ENCODE measurements at places on chromosomes 6 and 20.

DNA sequence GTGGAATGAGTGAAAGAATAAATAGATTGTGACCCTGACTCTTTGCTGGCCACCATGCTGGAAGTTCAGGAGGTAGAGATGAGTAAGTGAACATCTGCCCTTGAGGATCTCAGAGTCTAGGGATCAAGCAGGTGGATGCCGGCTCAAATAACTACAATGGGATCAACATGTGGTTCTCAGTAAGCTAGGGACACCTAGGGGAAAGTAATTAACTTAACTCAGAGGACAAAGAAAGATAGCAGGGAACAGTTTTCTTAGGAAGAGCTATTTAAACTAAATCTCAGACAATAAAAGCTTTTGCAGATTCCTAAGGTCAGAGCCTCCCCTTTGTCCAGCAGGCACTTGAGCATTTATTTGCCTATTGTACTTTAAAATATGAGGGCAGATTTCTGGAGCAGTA lies 29.1 kb downstream of the SLC13A3 start:
- no peak for DNase-seq

DNA sequence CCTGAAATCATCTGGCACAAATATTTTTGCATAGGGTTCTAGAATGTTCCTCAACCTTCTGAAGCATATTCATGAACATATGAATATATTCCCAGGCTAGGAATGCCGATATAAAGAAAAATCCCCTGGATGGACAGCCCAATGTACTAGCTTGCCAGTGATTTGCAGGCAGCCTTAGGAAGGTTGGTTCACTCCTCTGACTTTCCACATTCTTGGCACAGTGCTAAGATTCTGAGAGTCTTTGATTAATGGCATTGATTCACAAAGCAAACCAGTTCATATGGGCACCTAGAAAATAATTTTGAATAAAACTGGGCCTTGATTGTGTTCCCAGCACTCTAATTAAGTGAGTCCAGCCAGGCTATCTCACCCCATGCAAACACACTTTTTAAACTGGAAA lies 56.9 kb upstream of the ENPP4 start:
- no peak for DNase-seq

- no peak for DNase-seq
Measured at GRCh38 chr6:156925718-156926607, 148.8 kb downstream of the ARID1B start.

DNA sequence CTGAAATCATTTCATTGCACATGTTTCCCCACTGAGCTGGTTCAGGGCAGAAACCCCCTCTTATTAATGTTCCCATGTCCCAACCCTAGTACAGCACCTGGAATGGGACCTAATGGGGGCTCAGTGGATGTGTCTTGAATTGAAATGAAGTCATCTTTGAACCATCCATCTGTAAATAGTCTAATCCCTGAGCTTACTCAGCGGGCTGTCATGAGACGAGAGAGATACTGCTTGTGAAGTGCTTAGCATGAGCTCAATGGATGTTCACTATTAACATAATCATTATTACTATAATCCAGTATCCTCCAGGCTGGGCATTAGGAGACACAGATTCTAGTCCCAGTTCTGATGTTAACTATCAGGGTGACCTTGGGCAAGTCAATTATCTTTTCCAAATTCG lies 106.6 kb upstream of the LRFN2 start:
- no peak for DNase-seq

GRCh38 chr20:34201531-34201930 lies 39.7 kb upstream of the ASIP start:
- DNase-seq = no peak

DNA sequence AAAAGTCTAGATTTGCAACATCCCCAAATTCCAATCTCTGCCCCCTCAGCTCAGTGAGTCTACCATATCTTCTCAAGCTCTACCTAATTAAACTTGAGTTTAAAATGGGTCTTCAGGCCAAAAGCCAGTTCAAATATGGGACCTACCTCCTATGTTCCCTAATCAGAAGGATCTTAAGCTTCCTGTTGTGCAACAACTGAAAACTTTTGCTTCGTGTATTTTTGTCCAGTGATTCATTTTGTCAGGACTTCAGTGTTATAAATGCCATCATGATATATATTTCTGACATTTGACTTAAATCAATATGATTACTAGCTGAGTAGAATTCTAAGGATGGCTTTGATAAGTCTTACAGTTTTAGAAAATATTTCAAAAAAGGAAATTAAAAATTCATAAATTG lies 622.6 kb upstream of the PTCHD4 start:
- DNase-seq = no peak

DNA sequence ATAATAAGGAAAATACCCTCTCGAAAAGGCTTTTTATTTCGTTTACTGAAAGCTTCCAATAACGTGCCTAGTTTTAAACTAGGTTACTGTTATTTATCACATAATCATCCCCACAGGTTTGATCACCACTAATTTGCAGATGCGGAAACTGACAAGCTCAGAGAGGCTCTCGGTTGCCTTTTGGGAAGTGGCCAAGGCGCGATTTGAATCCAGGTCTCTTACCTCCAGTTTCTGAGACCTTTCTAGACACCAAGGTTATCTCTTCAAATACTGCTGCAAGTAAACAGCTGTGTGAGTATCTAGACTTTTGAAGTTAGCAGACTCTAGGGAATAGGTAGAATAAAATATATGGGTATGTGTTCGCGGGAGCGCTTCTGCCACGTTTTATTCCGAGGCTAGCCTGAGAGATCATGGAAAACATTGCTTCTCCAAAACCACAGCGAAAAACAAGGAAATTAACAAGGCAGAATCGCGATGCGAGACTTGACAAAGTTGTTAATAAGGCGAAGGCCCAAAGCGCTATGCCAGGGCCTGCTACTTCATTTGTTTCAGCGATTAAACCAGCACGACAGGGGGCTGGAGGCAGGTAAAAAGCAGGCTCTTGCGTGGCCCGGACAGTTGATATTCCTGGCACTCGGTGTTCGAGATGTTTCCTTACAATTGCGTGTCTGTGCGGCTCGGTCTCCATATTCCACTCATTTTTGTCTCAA lies 1.8 kb upstream of the JARID2 start:
- no peak for DNase-seq

GRCh38 chr6:89895276-89895874 lies 1.1 kb downstream of the GJA10 start:
- no peak for DNase-seq

GRCh38 chr6:144931172-144932035 lies 646.3 kb downstream of the UTRN start:
- peak; percentile 3 for DNase-seq

GRCh38 chr20:51373713-51374455 lies 168.6 kb downstream of the NFATC2 start:
- DNase-seq = no peak

DNA sequence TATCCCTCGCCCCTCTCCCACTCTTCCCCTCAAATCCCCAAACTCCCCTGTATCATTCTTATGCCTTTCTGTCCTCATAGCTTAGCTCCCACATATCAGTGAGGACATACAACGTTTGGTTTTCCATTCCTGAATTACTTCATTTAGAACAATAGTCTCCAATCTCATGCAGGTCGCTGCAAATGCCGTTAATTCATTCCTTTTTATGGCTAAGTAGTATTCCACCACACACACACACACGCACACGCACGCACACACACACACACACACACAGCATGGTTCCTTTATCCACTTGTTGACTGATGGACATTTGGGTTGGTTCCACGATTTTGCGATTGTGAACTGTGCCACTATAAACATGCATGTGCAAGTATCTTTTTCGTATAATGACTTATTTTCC lies 112.7 kb downstream of the KIF13A start:
- DNase-seq = no peak

DNA sequence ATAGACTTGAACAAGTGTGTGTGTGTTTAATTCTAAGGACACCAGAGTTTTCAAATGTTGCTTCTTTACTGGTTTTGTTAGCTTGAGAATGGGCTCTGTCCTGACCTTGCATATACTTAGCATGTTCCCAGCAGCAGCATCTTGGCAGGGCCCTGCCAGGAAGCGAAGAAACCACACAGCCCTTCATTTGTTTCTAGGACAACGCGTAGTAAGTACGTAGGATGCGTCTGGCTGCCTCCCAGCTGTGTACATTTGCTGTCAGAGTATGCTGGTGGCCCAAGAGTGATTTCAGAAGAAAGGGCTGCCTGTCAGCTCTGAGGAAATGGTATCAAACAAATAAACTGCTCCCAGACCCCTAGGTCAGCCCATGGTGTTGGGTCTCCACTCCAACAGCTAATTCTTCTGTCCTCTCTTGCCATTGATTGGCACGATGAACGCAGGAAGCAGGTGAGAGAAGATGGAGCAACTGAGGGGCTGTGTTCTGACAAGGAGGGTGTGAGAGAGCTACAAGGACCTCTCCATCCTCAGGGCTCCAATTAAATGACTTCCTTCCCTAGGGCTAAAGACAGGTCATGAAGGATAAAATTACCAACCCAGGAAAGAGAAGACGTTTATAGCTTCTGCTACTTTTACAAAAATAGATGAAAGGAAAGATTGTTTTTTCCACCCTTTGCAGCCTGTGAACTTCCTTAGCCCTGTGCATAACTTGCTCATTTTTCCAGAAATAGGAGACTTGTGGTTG lies 55.9 kb upstream of the HDDC2 start:
- no peak for DNase-seq

DNA sequence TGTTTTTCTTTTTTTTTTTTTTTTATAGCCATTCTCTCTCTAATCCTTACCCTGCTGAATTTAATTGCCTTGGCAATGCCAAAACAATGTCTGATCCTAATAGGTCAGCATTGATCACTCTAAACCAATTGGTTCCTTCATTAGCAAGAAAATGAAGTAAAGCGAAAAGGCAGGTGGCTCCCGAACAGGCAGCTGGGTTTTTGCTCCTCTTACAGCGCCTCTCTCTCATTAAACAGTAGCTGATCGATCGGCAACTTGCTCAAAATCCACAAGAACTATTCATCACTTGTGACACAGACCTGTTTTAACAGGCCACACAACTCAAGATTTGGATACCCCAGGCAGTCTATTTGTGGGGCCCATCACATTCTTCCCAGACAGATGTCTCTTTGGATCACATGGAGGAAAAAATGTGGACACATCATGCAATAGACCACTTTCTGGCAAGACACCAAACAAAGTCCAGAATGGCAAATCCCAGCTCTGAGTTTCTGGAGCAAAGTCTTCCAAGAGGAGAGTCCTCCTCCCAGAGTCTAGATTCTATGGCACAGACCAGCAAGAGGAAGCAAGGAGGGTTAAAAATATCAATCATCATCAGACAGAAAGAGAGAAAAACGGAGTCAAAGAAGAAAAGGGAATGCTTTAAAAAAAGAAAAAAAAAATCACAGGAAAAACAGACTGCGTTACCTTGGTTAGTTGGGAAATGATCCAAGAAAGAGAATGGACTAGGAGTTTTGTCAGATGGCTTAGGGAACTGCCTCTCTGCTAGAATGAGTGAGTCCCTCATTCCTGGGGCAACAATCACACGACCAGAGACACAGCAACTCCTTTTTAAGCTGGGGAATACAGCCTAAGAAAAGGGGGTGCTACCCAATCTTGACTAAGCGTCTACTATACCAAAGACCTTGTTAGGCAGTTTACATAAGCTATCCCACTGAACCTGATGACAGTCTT lies 247.8 kb downstream of the BTBD9 start:
- DNase-seq = no peak

DNA sequence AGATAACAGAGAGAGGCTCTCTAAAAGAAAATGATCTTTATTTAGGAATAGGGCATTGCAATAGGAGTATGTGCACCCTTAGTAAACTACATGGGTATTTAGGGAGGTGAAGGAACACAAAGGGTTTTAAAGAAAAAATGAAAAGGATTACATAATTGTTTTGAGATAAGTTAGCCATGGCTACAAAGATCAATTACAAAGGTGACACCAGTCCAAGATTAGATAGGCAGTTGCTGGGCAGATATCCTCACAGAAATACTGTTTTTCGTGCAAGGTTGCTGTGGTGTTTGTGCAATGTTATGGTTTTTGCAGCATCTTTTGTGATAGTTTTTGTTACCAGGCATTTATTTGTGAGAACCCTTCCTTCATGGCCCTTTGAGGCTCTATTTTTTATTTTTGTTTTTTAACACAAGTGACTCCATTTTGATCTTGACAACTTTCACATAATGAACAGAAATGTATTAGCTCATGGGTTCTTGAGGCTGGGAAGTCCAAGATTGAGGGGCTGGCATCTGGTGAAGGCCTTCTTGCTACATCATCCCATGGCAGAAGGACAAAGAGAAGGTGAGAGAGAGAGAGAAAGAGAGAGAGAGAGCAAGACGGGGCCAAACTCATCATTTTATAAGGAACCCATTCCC lies 5.6 kb upstream of the CCNC start:
- no peak for DNase-seq

DNA sequence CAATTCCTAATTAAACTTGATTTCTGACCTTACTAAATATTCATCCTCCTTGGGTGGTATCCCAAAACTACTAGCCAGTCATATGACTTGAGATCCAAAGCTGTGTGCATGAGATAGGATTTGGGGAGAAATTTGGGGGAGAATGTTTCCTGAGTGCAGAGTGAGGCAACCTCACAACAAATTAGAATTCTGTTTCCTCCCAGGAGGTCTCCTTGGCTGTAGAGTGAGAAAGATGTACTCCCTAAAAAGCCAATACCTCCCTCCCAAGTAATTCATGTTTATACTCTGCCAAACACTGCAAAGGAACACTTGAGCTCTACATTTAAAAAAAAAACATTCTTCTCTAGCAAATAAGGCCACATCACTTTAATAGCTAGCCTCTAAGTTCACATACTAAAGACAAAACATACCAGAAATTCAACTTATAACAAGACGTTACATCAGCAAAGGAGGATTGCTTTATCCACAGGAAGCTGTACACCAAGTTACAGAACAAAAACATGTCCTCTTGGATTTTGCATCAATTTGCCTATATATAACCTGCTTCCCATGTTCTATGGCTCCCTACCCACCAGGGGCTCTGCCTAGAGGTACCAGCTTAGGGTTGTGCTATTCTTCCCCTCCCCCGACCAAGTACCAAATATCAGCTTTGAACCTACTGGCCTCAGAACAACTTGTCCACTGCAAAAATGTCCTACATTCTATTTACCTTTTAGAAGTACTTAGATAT lies 15.4 kb upstream of the TMEM30A start:
- DNase-seq = no peak

GRCh38 chr6:27190126-27190525 lies 57.4 kb upstream of the PRSS16 start:
- DNase-seq = no peak

DNA sequence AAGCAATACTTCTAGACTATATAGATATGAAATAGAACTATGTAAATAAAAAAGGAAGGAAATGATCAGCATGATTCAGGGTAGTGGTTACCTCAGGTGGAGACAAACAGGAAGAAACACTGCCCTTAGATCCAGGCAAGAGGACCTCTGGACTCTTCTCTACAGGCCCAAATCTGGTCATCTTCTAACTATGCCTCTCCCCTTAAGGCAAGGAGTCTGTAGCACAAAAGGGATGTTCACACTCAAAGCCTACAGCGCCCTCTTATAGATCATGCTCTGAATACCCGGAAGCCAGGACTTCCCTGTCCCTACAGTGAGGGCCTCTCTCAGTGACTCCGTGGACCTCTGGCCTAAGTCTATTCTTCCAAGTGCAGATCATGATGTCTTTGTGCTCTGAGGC lies 30.4 kb upstream of the HIVEP2 start:
- no peak for DNase-seq

Measured in stimulated activated CD8-positive, alpha-beta memory T cell treated with anti-CD3 and anti-CD28 coated beads, Interleukin-4, amount 100 ng/mL, for 1 hour (primary cell).